ENCODE measurements at places on chromosomes 6 and 20. TPM values are rescaled to one million over a fixed set of nuclear protein-coding genes. Genes with fewer than 3 reads are reported as not detected.
A peak's percentile ranks its signal among the peaks of the same experiment; 100 is the strongest.

HSPA1L gene
- 1.2 TPM for total RNA-seq

DNA sequence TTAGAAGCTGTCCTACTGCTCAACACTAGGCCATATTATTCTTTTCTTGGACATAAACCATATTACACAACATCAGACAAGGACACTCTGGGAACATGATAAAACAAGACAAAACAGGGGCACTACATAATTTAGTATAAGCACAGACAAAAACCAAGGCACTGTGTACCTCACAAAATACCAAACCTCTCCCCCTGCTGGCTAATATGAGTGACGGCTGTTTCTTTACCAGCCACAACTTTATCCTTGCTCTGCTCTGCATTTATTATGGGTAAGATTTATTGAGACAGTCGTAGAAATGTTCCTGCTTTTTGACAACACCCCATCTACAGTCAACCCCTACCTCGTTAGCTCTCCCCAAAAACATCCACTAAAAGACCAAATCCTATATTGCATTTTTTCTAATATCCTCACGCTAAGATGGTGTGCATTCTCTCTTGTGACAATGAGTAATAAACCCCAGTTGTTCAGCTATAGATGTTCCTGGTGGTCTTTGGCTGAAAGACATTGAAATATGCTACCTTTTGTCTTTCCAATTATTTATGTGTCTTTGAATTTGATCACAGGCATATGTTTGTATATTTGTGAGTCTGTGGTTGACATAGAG, 23.8 kb upstream of the POLR1H start:
- DNase-seq, result peak; percentile 30

DNA sequence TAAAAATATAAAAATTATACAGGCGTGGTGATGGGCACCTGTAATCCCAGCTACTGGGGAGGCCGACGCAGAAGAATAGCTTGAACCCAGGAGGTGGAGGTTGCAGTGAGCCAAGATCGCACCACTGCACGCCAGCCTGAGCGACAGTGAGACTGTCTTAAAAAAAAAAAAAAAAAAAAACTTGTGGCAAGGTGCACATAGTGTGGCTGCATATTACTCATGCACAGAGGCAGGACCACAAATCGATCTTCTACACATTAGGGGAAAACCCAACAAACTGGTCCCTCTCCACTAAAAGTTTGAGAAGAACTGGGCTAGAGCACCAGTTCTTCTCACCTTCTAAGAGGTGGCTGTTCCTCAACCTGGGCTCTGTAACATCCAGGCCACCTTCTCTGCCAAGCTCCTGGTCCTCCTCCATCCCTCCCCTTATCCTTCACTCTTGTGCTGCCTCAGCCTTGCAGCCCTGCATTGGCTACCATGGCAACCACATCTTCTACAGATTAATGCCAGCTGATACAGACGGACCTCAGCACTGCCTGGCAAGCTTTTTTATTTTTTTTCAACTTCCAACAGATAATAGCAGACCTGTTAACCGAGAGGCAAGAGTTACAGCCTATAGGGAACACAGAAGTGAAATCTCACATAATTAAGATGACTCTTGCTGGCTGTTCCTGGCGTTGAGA, 88.0 kb downstream of the ATP9A start:
- no peak for DNase-seq

ZC2HC1B gene
- total RNA-seq, result not detected

- no peak for DNase-seq
Observed at GRCh38 chr6:144543006-144543871, 258.1 kb downstream of the UTRN start.

DNA sequence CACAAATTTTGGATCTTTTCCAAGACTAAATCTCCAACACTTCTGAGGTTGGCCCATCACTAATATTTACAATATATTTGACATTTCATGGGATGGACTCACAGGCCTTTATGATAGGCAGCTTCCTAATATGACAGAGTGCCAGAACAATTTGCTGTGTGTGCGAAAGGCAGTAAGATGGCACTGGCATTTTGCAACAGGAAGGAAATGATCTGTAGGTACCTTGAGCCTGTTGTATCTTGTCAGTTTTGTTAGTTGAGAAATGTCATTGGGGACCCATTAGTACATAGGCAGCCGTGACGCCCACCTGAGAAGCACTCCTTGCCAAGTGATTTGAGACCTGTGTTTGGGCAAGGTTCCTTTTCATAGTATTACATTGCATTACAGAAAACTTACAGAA, 153.4 kb upstream of the HEY2 start:
- no peak for DNase-seq

DNA sequence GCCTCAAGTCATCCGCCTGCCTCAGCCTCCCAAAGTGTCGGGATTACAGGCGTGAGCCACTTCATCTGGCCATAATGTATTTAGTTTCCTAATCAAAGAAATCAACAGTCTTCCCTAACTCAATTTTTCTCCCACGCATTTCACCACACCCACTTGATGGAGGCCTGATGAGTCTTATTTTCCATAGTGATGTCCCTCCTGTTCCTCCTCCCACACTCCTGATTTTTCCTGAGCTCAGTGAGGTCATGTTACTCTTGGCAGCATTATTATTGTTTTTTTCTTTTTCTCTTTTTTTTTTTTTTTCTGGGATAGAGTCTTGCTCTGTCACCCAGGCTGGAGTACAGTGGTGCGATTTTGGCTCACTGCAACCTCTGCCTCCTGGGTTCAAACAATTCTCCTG, 8.9 kb downstream of the ABRACL start:
- DNase-seq, result no peak

DNA sequence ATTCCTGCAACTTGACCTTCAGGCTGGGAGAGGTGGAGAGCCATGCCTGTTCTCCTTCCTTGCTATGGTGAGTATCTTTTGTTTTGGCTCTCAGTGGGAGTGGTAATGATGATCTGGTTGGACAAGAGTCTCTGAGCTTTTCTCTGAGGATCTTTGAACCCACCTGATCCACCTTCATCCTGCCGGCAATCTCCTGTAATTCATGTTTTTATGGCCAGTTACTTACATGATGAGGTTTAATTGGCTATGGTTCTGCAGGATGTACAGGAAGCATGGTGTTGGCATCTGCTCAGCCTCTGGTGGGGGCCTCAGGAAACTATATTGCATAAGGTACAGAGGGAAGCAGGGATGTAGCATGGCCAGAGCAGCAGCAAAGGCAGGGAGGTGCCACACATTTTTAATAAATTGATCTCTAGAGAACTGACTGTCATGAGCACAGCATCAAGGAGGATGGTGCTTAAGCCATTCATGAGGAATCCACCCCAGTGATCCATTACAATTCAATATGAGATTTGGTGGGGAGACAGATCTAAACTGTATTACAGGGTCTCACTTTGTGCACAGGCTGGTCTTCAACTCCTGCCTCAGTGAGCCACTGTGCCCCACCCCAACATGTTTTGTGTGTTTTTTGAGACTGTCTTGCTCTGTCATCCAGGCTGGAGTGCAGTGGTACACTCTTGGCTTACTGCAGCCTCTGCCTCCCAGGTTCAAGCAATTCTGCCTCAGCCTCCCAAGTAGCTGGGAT, 10.0 kb downstream of the HSPA1B start:
- no peak for DNase-seq

NDUFAF5 gene
- 16.9 TPM for total RNA-seq

GRCh38 chr6:43273707-43274106, 24.4 kb upstream of the SLC22A7 start:
- DNase-seq, result no peak

DNA sequence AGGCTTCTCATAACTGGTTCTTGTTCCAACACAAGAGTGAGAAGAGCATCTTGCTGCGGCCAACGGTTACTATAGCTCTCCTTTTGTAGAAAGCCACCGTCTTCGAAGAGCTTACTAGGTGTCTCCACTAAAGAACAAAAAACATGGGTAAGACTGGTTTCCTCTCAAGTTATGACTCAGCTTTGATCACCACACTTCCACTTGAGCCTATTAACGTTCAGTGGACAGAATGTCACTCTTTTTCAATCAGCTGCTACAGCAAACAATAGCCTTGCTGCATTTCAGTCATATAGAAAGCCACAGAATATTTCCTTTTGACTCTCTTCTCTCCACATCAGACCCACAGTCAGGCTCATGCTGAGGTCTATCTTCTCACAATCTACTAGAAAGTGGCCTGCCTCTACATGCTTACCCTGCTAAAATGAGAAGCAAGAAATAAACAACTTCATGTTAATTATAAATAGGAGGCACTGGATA, 243.5 kb upstream of the PREP start:
- DNase-seq, result no peak

GRCh38 chr6:101851911-101852310, 458.4 kb downstream of the GRIK2 start:
- DNase-seq, result no peak

- peak; percentile 73 for DNase-seq
Observed at GRCh38 chr6:391559-392440, at the start of gene IRF4. Gene IRF4 (plus strand): TSS chr6:391752. CDS start chr6:393153, 1,401 bp downstream.

BCAS1 gene
- not detected for total RNA-seq

GRCh38 chr6:84811351-84811750, 47.0 kb upstream of the TBX18 start:
- DNase-seq, result no peak

RAET1G gene
- not detected for total RNA-seq

- DNase-seq, result no peak
Observed at GRCh38 chr6:158313989-158314388, 1.7 kb downstream of the TULP4 start.

DNA sequence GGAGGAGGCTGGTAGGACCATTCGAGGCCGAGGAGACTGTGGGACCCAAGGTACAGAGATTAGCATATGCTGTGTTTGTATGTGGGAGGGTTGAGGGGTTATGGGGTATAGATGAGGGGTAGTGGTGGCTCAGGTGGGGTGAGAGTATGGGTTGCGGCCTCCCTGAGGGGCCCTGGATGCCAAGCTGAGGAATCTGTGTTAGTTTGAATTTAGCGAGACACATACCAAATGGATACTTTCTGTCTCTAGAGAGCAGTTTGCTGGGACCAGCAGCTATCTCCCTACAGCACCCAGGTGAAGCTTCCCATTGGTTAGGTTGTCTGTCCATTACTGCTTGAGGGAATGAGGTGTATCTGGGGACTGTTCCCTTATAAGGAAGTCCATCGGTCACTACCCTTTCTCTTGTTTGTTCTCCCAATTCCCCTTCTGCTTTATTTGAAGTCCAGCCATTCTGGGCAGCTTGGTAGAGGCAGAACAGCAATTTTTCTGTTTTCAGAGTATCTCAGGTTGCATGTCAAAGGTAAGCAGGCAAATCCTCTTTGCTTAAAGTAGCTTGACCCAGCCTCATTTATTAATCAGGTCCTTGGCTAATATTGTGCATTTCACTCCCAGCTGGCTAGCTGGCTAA, 15.2 kb downstream of the CHMP4B start:
- DNase-seq, result no peak

DNA sequence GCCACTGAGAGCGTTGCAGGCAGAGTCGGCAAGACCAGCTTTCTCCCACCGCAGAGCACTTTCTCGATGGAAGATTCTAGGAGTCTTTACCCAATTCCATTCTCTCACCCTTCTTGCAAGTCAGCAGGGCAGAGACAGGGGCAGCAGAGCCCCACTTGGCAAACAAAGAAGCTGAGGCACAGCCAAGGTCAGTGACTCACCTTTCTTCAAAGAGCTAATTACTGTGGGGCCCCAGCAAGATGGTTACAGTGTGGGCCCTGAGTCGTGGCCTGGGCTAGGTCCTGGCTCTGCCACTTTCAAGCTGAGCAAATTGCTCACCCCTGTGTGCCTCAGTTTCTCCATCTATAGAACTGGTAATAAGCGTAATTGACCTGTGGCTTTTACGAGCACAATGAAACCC, 277.0 kb downstream of the PREX1 start:
- DNase-seq, result no peak

TRIM40 gene
- not detected for total RNA-seq

DNA sequence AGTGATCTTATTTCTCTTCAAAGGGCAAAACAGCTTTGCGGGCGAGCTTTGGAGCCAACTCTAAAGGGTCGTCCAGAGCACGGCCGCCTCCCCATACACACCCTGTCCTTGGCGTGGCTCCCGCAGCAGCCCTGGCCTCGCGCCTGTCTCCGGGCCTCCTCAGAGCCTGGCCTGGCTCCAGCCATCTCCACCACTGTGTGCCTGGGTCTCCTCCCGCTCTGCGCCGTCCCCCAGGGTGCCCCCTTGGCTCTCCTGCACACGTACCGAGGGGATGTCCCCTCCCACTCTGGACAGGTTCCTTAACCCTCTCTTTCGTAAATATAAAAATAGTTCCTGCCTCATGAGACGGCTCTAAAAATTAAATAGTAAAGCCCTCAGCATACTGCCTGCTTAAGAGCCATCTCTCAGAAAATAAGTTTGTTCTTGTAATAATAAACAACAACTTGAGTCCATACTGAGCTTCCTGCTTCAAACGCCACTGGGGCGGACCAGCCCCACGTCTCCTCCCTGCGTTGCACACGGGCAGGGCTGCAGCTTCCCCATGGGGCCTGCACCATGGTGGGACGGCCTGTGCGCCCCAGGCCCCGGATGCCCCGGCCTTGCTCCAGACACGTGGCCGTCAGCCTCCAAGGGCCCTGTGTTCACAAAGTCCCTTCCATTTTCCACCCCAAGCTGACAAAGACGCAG, 226.2 kb downstream of the TTLL2 start:
- DNase-seq, result no peak

- no peak for DNase-seq
Observed at GRCh38 chr6:89597988-89598387, 40.6 kb downstream of the LYRM2 start.

DNA sequence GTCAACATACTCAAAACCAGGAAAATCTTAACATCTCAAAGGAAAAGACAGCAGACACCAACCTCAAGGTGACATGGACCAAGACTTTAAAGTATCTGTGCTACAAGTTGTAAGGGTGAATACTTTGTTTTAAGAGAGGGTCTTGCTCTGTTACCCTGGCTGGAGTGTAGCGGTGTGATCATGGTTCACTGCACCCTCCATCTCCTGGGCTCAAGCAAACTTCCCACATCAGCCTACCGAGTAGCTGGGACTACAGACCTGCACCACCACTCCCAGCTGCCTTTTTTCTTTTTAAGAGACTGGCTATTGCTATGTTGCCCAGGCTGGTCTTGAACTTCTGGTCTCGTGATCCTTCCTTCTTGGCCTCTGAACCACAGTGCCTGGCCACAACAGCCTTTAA, 9.7 kb downstream of the AMD1 start:
- DNase-seq, result no peak

GRCh38 chr6:71301546-71301945, 12.9 kb downstream of the OGFRL1 start:
- no peak for DNase-seq

PRDM1 gene
- total RNA-seq, result 0.37 TPM

MAFB gene
- 1.3 TPM for total RNA-seq

ARMC12 gene
- 1.0 TPM for total RNA-seq

OR2H2 gene
- not detected for total RNA-seq

DNA sequence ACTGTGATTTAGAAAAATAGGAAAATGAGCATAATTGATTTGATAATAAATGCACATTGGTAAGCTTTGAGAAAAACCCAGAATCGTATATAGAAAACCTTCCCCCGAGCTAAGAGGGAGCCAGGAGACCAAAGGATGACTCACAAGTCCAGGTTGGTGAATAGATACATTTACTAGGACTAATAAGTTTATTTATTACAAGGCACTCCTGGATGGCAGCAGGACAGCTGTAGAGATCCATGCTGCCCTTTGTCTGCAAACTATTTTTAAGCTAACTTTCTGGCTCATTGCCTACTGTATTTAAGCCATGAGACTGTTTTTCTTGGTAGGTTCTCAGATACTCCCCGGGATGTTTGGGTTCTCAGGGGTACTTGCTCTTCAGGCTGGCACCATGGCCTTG, 13.4 kb downstream of the CASP8AP2 start:
- DNase-seq, result no peak

SNX9 gene
- 17.8 TPM for total RNA-seq
